Panc1 (cell line): ENCODE measurements at places on chromosomes 6 and 20.

- no peak for DNase-seq
Measured at GRCh38 chr20:50374541-50375078, 135.6 kb upstream of the PTPN1 start.

GRCh38 chr20:59993736-59994430 is 35.7 kb downstream of the CDH26 start:
- DNase-seq = no peak

- no peak for DNase-seq
Measured at GRCh38 chr6:45710304-45710821, 305.3 kb downstream of the CLIC5 start.

- DNase-seq = no peak
Measured at GRCh38 chr20:37142708-37143107, 36.4 kb upstream of the RPN2 start.

DNA sequence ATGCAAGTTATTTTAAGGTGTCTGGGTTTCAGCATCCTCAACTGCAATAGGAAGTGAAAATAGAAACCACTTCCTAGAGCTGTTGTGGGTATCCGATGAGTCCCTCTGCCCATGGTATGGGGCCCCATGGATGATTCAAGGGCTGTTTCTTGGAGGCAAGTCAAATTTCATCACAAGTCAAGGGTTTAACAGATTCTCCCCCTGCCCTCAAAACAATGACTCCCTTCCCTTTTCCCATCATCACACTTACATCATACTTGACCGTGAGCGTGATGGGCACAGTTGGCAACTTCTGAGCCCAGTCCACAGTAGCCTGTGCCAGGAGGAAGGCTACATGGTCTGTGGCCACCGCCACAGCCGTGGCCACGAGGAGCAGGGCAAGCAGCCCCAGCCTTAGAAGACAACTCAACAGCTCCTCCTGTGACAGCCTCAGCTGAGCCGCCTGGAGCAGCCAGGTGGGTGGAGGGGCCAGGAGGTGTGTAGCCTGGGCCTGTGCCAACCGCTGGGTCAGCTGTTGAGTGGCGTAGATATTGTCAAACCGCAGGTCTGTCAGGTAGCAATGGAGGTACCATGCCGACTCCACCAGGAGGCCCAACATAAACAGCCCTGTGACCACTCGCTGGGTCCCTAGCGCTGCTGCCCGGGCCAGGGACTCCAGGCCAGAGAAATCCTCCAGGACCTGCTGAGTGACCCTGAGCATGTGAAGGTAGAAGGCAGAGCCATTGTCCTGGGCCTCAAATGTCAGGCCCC is 5.2 kb downstream of the OCSTAMP start:
- no peak for DNase-seq
